GM23338 (cell line): ENCODE measurements at places on chromosomes 16 and 17. TPM values are rescaled to one million over a fixed set of nuclear protein-coding genes. Genes with fewer than 3 reads are reported as not detected.

GRCh38 chr16:54346041-54346440, 59.5 kb upstream of the IRX3 start:
- no peak for DNase-seq

DNA sequence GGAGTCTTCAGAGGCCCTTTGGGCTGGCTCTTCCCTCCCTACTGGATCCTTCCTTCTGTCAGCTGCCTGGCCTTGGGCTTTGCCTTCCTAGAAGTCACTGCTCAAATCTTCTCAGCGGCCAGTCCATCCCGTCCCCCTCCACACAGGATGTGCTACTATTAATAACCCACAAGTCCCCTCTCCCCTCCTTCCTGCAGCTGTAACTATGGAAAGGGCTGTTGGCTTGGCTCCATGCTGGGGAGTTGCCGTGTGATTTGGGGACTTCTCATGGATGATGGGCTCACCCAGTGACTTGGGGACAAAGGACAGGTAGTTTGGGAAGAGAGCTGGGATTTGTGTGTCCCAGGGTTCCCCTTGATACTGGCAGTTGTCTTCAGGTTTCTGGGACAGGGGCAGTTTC, 19.4 kb downstream of the TMEM94 start:
- no peak for DNase-seq

- no peak for DNase-seq
Measured at GRCh38 chr17:18108401-18109312, at the start of gene MYO15A. Gene MYO15A (plus strand): TSS chr17:18108756. CDS start chr17:18118801, 10,045 bp downstream.

GRCh38 chr16:30499284-30499683, 26.7 kb downstream of the ITGAL start:
- no peak for DNase-seq

- DNase-seq, result no peak
Measured at GRCh38 chr16:71885261-71885650, 1.3 kb upstream of the ZNF821 start.

GRCh38 chr16:2273484-2273883, 5.6 kb upstream of the RNPS1 start:
- no peak for DNase-seq

DNA sequence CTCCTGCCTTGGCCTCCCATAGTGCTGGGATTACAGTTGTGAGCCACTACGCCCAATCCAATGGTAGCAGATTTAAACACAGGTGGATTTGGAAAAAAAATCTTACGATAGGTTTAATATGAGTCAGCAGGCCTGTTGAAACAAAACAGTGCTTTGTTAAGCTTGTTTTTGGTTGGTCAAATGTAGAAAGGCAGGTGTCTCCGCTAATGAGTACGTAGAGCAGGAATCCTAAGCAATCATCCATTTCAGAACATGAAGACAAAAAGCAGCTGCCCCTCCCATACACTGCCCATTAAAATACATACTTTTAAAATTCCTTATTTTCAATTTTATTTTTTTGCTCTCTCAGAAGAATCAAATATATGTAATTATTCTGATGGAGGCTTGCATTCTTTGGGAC, 1.9 kb upstream of the WWOX start:
- DNase-seq, result no peak

DNA sequence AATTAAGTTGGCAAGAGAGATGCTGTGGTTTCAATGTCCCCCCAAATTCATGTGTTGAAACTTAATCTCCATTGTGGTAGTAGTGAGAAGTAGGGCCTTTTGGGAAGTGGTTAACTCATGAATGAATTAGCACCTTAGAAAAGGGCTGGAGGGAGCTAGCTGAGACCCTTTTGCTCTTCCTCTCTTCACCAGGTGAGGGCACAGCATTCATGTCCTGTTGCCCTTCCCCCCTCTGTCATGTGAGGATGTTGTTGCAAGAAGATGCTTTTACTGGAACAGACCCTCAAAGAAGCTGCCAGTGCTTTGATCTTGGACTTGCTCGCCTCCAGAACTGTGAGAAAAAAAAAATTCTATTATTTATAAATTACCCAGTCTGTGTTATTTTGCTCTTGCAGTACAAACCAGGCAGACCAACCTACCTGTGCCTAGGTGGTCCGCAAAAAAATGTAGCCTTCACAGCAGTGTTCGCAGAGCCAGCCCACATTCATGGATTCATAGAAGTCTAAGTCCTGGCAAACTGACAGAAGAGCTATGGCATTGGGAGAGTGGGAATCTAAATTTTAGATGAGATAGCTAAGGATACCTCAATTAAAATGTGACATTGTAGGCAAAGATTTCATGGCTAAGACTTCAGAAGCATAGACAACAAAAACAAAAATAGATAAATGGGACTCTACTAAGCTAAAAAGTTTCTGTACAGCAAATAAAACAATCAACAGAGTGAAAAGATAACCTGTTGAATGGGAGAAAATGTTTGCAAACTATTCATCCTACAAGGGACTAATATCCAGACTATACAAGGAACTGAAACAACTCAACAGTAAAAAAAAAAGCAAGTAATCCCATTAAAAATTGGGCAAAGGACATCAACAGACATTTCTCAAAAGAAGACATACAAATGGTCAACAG, 32.0 kb upstream of the ABCA5 start:
- DNase-seq, result peak; percentile 92

Gene PSMC3IP
- 14.7 and 18.5 TPM in 2 replicates for total RNA-seq

Gene MAP2K6
- 26.3 and 27.0 TPM in 2 replicates for total RNA-seq

Gene CPHXL2
- total RNA-seq, result not detected in 2 replicates

Gene TBX6
- total RNA-seq, result 1.1 and 2.3 TPM in 2 replicates

Gene CTRB1
- not detected in 2 replicates for total RNA-seq

Gene KRT27
- not detected in 2 replicates for total RNA-seq

Gene PERCC1
- not detected in 2 replicates for total RNA-seq

Gene GPR139
- total RNA-seq, result 1.8 and 2.3 TPM in 2 replicates
